Kidney glomerular epithelial cell (primary cell): ENCODE measurements at places on chromosomes 1 and 21.

- no peak for DNase-seq
Observed at GRCh38 chr21:37026499-37026898, 20.0 kb downstream of the RIPPLY3 start.

GRCh38 chr1:226736908-226737818, 1.9 kb downstream of the ITPKB start:
- DNase-seq: no peak

- no peak for DNase-seq
Observed at GRCh38 chr1:192702212-192702902, 66.4 kb downstream of the RGS13 start.

DNA sequence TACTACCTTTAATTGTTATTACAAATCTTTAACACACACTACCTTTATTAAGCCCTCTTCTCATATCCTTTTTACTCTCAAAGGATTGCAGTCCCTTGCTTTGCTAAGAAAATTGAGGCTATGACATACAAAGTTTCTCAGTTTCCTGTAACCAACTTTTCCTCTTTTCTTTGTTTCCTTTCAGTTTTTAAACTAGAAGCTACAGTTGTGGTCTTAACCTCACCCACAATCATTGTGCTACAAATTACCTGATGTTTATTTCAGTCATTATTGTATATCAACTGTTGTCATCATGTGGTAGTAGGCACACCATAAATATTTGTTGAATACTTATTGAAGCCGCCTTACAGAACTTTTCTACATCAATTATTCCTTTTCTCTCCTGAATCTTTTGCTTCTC, 51.8 kb downstream of the SLAMF6 start:
- no peak for DNase-seq

DNA sequence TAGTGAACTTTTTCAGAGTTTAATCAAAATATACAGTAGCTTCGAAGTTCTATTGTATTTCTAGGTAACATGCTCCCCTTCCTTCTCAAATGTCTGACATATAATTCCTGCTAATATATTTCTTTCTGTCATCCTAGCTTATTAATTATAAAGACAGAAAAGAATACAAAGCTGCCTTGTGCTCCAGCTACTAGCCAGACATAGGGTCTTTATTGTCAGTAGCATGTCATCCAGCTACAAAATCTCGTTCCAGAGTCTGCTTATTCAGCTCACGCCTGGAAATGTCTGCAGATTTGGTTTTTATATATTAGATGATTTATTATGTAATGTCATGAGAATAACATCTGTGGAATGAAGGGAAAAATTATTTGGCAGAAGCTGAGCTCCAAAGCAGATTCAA, 1102.8 kb downstream of the BRINP3 start:
- DNase-seq: no peak

- no peak for DNase-seq
Observed at GRCh38 chr1:58396150-58396549, 150.4 kb downstream of the OMA1 start.

DNA sequence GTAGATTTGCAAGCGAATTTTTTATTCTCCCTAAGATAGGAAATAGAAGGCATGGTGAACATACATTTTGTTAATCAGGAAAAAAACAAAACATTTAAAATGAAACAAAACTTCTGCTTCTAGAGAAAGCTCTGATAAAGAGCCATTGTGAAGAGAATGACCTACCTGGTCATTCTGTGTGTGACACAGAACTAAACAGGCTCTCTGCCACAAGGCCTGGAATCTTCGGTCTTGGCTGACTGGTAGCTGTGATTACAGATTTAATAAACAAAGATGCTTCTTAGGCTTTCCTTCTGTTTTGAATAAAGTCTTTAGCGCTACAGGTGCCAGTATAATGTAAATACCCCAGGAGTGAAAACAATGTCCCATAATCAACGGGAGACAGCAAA, 22.1 kb downstream of the SLC35D1 start:
- DNase-seq: no peak

- DNase-seq: peak; percentile 54
Observed at GRCh38 chr1:42765269-42765668, 1.6 kb downstream of the P3H1 start.

GRCh38 chr1:203777596-203777995, 12.6 kb downstream of the LAX1 start:
- DNase-seq: no peak
